LoVo (cell line): ENCODE measurements at places on chromosomes 11 and 22.

DNA sequence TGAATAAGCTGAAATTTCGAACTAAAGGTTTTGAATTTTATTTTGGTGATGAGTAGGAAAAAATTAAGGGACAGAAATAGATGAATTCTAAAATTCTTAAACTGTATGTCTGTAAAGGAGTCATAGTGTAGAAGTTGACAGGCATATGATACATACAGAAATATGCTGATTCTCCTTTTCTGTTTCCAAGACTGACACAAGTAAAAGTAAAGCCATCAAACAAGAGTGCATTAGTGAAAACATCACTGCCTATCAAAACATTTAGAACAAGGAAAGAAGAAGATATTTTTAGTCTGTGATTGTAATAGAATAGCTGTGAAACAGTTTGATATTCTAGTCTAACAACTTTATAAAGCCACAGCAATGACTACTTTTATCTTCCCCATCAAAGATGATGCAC, 1318.0 kb upstream of the TENM4 start:
- DNase-seq: no peak

DNA sequence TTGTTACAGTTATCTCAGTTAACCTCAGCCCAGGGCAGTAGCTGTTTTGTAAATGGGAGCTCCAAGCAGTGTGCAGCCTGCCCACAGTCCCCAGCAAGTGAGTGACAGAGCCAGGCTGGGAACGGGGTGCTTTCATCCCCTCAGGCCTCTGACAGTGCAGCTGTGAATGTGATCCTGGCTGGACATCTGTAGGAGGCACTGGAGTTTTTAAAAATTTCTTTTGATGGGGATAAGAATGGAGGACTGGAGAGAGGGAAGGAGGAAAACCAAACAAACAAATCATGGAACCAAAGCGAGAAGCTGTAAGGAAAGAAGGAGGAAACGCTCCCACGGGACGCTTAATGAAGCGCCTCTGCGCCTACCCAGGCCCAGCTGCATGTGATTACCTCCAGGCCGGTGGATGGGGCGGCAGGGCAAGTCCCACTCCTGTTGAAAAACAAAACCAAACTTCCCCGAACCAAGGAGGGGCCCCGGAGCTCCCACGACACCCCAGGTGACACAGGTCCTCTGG, 40.6 kb downstream of the SCUBE1 start:
- no peak for DNase-seq

DNA sequence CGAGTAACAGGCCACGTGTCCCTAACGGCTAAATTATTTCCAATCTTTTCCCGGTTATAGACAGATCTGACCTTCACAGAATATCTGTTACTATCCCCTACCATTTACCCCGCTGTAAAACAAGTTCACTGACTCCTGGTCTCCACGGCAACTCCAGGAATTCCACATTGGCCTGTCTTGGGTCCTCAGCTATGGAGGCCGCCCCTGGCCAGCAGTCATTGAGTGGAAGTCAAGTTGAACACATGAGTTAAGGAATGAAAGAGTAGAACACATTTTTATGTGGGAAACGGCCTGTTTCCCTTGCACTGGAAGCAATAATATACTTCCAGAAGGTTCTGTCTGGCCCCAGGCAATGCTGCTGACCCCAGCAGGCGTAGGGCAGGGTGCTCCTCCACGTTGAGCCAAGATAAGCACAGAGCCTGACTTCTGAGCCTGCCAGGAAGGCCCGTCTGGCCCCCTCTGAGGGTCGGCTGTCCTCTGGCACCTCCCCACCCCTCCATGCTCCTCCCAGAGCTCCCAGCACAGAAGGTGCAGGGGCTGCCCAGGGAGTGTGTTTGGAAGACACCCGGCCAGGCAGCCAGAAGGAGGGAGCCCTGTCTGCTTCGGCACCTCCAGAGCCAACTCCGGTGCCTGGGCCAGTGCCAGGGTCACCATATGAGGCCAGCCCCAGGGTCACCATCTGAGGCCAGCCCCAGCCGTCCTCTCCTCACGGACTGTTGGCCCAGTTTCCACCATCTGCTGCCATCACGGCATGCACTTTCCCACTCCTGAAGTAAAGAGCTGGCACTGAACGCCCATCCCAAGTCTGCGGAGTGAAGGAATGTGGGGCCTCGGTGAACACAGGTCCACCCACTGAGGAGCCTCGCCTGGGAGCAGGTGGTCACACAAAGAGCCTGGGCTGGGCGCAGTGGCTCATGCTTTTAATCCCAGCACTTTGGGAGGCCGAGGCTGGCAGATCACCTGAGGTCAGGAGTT, 813.2 kb downstream of the BRD1 start:
- no peak for DNase-seq

DNA sequence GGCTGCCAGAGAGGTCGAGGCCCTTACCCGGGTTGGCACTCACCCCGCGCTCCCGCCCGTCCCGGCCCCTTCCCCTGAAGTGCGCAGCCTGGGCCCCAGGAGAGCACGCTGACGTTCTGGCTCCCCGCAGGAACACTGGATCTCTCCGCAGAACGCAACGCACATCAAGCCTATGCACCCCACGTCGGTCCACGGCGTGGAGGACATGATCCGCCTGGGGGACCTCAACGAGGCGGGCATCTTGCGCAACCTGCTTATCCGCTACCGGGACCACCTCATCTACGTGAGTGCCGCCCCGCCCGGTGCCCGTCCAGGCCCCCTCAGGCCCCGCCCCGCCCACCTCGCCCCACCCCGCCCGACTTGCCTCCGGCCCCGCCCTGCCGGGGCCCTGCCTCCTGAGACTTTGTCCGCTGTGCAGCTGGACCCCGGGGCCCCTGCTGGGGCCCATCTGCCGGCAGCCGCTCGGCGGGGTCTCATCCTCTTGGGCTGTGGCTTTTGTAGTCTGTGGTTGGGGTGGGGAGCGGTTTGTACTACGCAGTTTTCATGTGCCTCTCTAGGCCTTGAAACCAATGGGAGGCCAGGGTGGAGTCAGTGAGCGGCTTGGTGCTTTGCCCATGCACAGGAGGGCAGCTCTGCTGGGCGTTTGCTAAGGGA, 19.7 kb downstream of the MYO7A start:
- no peak for DNase-seq

DNA sequence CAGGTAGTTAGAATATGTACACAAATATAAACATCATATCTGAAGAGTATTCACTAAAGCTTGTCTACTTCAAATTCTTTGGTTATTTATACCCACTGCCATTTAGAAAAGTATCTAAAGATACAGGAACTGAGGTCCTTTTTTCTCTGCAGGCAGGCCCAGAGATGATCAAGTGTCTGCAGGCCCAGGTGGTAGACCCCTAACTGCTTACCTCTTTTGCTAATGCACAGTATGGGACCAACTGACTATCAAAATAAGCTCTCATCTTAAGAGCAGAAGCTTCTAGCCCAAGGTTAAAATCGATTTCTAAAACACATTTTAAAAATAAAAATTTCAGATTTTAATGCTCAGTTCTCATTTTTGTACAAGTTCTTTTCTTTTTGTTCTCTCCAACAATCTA, 81.5 kb downstream of the APOL5 start:
- no peak for DNase-seq

- no peak for DNase-seq
These were observed 18.7 kb upstream of the TMPRSS5 start for GRCh38 chr11:113724778-113725177.

- no peak for DNase-seq
These were observed 31.6 kb downstream of the EIF3F start for GRCh38 chr11:8018484-8019313.

DNA sequence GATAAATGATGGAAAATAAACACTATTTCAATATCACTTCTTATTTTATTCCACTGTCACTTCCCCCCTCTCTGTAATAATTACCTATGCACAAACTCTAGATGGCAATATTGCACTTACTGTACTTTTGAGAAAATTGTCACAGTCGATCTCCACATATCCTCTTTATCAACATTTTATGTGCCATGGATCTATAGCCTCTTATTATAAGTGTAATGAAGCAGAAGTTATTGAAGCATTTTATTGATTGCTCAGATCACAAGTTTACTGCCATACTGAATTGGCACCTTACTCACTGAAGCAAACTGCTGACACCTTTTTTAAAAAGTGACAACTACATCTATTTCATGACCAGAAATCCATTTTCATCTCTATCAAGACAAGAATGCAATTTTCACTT, 133.4 kb downstream of the DCDC1 start:
- peak; percentile 16 for DNase-seq

- DNase-seq: no peak
These were observed 172.8 kb upstream of the NAV2 start for GRCh38 chr11:19539861-19540260.

- no peak for DNase-seq
These were observed 87.3 kb downstream of the WNT11 start for GRCh38 chr11:76119032-76119431.

GRCh38 chr11:71927820-71928736, at the start of gene XNDC1N:
TSS of gene XNDC1N (minus strand) at chr11:71928594. CDS start at chr11:71923353, 5,241 bp downstream.
- DNase-seq: peak; percentile 88

DNA sequence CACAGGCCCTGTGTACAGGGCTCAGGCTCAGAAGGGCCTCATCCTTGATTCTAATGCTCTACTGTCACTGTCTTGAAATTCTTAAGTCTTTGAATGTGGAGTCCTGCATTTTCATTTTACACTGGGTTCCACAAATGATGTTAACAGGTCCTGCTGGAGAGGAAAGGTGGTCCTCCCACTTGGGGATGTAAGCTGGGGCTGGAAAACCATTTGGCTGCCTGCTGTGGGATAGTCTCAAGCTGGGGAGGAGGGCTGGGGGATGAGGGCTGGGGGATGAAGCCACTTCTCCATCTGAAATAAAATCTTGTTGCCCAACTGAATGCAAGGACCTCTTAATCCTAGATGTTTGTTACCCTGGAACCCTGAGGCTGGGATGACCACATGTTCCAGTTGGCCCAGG, 423.0 kb downstream of the TENM4 start:
- DNase-seq: no peak

DNA sequence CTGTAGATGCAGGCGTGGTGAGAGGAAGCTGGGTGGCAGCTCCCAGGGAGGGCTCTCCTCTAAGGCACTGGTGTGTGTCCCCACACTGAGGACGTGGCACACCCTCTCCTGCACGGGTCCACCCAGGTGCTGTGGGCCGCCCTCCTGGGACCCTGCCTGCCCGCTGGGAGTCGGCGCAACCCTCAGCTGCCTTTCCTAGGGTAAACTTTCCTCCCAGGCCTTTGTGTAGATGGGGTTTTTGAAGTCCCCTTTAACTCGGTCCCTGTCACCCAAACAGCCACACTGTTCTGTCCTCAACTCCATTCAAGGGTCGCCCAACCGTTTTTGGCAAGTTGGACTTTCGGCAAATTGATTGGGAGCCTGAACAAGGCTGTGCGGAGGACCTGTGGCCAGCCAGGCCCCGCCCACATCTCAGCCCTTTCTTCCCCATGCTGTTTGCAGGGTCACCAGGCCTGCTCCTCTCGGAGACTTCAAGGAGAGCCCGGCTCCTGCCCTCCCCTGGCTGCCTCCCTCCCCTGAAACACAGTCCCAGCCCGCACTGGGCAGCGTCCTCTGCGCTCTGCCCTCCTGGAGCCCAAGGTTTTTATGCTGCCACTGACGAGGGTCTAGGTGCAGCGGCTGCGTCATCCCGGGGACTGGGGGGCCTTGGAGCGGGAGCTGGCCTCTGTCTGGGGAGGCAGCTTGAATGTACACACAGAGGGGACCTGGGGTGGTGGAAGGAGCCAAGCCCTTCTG, 1126.2 kb downstream of the BRD1 start:
- DNase-seq: no peak

GRCh38 chr11:16403448-16403803, 47.1 kb upstream of the SOX6 start:
- no peak for DNase-seq

DNA sequence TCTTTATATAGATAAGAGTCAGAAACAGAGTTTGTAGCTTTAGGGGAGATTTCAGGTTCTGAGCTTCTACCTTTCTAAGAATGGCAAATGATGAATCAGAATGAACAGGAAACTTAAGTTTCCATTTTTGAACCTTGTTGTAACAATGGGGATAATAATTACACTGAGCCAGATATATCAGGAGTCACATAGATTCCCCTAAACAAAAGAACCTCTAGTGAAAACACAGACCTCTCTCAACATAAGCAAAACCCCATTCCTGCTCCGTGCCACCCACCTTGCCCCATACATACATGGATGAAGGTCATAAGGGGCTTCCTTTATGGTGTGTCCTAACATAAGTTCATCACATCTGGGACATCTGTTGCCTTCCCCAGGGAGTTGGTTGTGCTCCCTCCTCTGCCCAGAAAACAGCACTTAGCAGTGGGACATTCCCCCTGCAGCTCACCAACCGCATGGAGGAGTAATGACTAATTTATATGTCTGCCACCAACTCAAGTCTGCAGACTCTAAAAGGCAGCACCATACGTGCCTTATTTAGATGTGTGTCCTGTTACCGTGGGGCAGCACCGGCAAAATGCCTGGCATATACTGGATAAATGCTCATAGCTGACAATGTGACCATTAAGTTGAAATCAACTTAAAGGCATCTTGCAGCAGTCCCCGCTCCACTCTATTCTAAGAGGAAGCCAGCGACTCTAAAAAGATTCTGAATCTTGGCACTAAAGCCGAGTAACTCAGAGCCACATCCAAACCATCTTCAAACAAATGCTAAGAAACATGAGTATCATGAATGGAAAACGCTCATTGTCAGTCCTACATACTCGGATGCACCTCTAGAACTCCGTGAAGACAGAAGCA, 8.0 kb downstream of the JAML start:
- no peak for DNase-seq

- DNase-seq: no peak
These were observed 486 bp downstream of the CLMP start for GRCh38 chr11:123194337-123195187.

DNA sequence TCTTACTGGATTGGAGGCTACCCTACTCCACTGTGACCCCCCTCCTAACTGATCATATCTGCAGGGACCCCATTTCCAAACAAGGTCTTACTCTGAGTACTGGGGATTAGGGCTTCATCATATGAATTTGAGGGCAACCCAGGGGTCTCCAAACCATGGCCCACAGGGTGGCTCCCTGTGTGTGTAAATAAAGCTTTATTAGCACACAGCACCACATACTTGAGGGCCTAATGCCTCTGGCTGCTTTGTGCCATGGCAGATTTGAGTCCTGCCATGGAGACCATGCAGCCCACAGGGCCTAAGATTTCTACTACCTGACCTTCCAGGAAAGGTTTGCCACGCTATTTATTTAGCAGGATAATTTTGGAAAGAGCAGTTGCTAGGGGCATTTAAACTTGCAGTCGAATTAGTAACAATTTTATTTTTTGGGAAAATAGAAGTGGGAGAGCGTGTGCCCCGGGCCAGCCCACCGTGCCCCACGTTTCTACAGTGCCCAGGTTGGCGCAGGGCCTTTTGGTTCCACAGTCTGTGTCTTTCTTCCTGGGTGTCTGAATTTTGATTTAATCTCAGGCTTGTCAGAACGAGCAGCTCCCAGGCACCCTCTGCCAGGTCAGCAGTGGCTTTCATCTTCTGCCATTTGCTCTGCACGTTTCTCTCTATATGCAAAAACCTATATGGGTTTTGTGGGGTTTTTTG, 92.3 kb downstream of the KCNQ1 start:
- no peak for DNase-seq

GRCh38 chr11:102453302-102453695, 734 bp upstream of the TMEM123 start:
- DNase-seq: no peak

GRCh38 chr11:77515063-77515462, 41.2 kb upstream of the PAK1 start:
- DNase-seq: no peak
